ENCODE measurements at places on chromosomes 2 and 18.

DNA sequence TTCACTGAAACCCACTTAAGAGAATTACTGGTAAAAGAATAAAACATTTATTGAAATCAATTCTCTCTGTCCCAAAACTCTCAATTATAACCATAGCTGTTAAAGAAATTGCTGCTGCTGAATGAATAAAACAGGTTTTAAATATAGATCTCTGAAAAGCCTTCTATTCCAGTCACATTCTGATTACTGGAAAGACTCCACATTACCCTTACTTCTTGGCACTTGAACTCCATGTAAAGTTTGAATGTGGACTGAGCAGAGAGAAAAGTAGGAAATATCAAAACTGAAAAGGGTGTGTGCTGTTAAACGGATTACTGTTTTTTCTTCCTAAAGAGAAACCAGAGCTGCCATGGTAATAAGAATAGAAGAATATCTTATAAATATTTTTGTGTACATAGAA lies 655.3 kb upstream of the SETBP1 start:
- DNase-seq = no peak

DNA sequence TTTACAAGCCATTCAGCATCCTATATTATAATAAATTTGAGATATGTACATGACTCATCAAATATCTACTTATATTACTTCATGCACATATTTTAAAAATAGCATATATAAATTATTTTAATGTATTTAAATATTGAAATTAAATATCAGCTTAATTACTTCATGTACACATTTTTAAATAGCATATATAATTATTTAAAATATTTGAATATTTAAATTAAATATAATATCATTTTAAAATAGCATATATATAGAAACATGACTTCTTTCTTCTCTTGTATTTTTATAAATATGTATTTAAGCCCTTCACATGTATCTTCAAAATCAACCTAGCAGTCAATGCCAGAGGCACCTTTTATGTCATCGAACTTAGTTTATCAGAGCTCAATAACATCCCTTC lies 298.8 kb upstream of the DSEL start:
- no peak for DNase-seq

- DNase-seq = no peak
Measured at GRCh38 chr2:102520801-102521200, 47.8 kb downstream of the SLC9A4 start.

DNA sequence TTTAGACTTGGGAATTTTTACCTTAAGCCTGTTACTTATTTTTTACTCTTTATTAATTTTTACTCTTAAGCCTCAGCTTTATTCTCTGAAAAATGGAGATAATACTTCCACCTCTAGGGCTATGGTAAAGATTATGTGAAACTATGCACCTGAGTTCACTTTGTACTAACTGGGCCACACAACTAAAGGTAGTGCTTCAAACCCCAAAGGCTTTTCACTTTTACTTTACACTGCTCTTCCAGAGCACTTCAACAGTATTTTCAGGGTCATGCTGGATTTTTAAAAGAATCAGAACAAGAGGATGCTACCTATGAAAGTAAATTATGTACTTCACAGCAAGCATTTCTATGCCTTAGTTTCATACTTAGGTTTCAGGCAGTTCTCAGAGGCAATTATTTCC lies 27.8 kb downstream of the MEX3C start:
- DNase-seq = no peak

- no peak for DNase-seq
Measured at GRCh38 chr18:11996190-11996754, 15.0 kb downstream of the IMPA2 start.

DNA sequence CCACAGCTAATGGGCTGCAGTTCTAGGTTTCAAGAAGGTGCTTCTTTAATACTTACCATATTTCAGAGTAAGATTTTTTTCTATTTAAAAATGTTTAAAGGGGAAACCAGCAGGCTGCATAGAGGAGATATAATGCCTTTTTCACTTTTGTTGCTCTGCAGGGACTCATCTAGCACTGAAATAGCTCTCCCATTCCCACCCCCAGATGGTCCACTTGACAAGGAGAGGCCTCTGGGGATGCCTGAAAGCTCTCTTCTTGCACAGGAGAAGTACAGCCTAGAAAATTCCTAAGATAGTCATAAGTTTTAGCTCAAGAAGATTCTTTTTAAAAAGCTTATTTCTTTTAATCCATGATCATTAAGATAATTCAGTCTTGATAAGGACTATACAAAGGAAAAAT lies 126.4 kb downstream of the CDH2 start:
- DNase-seq = no peak

DNA sequence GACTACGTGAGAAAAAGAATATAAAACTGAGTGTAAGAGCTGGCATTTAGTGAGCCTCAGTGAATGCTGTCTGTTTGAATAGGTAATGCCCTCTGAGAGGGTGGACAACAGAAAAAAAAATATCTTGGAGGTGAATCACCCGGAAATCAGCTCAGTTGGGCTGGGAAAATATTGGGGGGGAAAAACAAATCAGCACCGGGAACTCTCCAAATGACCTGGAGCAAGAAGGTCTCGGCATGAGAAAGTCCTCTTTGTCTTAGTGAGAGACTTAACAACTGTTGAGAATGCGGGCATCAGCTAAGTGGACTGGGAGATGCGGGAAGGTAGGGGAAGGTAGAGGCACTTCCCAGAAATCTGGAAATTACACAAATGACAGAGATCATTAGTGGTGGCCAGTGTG lies 109.4 kb upstream of the POU3F3 start:
- DNase-seq = no peak

- no peak for DNase-seq
Measured at GRCh38 chr2:54143780-54144179, 28.4 kb downstream of the ACYP2 start.

DNA sequence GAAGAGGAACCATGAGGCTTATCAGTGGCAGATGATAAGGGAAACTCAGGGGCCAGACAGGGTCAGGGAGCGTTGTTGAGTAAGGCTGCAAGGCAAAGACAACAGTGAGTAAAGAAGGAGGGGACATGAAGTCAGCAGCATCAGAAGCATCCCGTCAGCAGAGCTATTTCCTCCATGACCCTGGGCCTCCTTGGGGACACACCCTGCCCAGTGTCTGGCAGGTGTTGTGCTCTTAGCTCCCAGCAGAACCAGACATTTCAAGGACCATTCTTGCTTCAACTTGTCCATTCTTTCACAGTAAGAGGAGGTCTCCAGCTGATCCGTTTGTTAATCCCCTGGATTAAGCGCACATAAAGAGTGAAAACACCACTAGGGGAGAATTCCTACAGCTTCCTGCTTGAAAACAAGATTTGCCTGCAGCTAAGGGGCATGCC lies 88.7 kb upstream of the MEIS1 start:
- DNase-seq = no peak

DNA sequence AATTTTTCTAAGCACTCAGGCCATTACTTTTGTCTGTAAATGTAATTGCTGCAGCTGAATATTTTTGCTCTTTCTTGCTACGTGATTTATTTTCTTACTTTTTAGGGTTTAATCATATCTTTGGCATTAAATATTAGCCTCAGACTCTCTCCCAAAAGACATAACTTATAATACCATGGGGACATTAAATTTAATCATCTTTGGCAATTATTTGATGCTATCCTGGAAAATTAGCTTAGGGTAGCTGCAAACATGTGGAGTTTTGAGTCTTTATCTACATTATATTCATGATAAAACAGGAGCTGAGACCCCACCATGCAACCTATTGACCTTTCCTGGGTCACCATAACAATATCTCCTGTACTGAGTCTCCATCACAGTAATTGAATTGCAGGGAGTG lies 59.1 kb upstream of the EDAR start:
- DNase-seq = no peak

Measured in cerebellar cortex (tissue), 1 donor.